ENCODE measurements at places on chromosomes 12 and 14.

DNA sequence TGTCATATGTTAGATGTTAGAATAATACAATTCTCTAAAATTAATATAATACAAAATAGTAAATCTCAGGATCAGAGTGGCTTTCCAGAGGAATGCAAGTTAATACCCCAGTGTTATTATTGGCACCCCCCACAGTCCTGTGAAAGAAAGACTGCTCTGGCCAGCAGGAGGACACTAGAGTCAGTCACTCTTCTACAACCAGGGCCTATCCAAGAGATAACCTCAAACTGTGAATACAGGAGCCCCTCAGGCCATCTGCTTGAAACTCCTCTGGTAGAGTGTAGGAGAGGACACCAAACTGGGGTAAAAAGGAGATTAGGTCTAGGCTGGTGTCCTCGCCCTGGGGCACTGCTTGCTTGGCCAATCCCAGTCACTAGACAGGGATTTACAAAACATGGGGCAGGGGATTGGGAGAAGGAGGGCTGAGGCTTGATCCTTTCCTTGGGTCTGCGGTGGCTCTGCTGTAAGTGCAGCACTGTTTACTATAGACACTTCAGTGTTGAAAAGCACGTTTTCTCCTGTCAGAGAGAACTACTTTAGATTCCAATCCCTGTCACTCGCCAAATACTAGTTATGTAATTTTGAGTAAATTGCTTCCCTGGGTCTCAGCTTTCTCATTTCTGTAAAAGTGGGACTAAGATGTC lies 44.5 kb upstream of the PTPRR start:
- no peak for DNase-seq
- no peaks in the 10 kb centered on the region for H3K27me3 ChIP-seq
- H3K4me3 ChIP-seq = no peak overlapping the region
- H3K36me3 ChIP-seq = no peaks in the 10 kb centered on the region
- H3K27ac ChIP-seq = no peak overlapping the region

DNA sequence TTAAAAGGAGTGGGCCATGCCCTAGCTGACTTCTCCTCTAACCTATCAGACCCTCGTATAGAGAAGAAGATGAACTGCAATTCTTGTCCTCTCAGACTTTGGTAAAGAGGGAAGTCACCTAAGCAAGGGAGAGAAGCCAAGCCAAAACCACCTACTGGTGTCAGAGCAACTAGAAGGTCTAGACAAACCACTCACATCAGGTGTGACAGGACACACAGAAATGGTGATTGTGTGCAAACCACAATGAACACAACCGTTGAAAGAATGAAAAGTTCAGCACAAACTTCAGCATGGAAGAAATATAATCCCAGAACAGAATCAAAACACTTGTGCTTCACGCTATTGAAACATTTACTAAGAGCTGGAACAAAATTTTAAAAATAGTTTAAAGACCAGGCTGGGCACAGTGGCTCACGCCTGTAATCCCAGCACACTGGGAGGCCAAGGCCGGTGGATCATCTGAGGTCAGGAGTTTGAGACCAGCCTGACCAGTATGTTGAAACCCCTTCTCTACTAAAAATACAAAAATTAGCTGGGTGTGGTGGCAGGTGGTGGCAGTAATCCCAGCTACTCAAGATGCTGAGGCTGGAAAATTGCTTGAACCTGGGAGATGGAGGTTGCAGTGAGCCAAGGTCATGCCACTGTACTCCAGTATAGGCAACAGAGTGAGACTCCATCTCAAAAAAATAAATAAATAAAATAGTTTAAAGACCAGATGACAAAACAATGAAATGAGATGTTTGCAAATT lies 56.2 kb upstream of the NTF3 start:
- H3K4me3 ChIP-seq = no peak overlapping the region
- DNase-seq = no peak
- H3K27ac ChIP-seq = no peak overlapping the region
- H3K4me1 ChIP-seq = no peaks in the 10 kb centered on the region

DNA sequence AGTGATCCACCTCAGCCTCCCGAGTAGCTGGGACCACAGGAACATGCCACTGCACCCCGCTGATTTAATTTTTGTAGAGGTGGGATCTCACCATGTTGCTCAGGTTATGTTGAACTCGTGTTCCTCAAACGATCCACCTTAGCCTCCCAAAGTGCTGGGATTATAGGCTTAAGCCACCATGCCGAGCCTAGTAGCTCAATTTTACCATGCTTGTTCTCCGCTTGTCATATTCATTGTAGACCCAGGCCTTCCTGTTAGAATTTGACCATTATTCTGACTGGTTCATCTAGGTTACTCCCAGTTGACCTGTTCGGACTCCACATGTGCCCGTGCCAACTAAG lies 24.7 kb downstream of the TMBIM6 start:
- peak overlapping the region; percentile 4 for H3K27ac ChIP-seq
- H3K4me1 ChIP-seq = peaks cover 7% of the 10 kb centered on the region
- H3K27me3 ChIP-seq = no peaks in the 10 kb centered on the region
- H3K36me3 ChIP-seq = peaks cover 38% of the 10 kb centered on the region
- DNase-seq = no peak
- no peak overlapping the region for H3K4me3 ChIP-seq

GRCh38 chr14:75331471-75331870 lies 52.8 kb downstream of the FOS start:
- no peak for DNase-seq
- no peaks in the 10 kb centered on the region for H3K36me3 ChIP-seq
- H3K4me1 ChIP-seq = no peaks in the 10 kb centered on the region
- no peak overlapping the region for H3K27ac ChIP-seq
